ENCODE measurements at places on chromosomes 6 and 20.

GRCh38 chr6:133673056-133673455, 215.9 kb upstream of the TCF21 start:
- DNase-seq: no peak

GRCh38 chr6:37010402-37010892, 5.0 kb downstream of the FGD2 start:
- DNase-seq: no peak

DNA sequence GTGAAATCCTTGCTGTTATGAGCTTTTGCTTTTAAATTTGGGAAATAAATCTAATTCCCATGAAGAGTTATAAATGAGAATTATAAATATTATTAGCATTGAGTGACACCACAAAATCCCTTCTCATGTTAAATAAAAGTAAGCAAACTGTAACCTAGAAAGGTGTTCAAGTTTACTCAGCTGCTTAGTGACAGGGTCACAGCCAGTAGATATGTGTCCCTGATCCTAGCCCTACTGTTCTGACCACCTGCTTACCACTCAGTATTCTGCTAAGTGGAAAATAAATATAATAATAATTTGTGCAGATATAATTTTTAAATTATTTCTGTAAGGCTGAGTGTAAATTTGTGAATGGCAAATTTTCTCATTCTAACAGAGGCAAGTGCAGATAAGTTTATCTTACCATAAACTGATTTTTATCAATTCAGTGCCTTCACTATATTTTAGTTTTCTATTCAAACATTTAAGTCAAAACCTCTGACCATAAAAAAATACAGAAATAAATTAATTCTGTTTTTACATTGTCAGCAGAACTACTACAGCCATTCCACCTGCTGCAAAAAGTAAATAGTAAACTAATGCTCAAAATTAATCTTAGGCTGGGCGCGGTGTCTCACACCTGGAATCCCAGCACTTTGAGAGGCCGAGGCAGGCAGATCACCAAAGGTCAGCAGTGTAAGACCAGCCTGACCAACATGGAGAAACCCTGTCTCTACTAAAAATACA, 118.2 kb downstream of the TENT5A start:
- DNase-seq: no peak

- no peak for DNase-seq
Measured at GRCh38 chr6:157312757-157313156, 10.6 kb downstream of the TMEM242 start.

DNA sequence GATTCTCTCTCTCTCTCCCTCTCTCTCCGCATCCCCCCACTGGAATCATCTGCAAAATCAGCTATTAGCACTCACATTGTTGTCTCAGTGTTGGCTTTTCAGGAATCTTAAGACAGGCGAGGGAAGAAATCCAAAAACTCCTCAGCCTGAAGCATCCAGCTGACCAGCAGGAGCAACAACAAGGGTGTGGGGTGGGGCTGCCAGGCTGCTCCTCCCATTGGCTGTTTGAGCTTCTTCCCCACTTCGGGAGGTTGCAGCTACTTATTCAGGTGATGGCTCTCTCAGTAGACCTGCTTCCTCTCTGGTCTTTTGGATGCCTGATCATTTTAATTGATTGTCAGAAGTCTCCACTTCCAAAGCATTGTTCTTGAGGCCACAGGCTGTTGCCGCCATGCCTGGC, 24.1 kb upstream of the SLC32A1 start:
- no peak for DNase-seq

DNA sequence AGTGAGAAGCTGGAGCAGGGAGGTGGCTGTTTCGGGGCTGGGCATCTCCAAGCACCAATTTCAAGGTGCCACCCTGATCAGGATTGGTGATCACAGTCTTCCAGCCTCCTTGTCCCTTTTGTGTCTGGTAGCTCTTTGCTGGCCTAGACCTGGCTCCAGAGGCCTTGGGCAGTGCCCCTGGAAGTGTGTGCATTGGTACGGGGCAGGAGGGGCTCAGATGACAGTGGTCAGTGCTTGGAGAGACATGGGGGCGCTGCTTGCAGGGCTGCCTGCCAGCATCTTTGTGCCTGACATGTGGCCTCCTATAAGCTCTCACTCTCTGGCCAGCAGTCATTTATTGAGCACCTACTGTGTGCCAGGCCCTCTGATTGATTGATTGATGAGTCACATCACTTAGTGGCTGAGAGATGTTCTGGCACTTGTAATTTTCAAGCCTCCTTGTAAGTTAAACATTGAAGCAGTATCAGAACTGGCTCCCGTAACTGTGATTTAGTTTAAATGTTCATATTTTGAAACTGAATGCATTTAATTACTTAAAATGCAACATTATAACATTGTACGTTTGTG, 61.7 kb downstream of the BCAS4 start:
- no peak for DNase-seq

DNA sequence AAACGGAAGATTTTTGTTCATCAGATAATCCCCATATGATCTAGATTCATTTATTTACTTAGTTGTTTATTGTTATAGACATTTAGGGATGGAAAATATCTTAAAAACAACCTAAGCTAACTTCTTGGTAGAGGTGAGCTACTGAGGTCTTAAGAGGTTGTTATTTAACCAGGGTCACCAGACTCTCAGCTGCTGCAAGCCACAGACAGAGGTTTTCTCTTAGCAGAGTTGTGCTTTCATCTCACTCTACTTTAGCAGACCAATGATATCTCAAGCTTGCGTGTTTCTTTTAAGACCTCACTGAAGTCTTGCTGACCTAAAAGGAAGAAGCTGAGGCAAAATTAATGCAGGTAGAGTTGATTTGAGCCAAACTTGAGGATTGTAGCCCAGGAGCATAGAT, 43.6 kb downstream of the NCOA7 start:
- DNase-seq: no peak

DNA sequence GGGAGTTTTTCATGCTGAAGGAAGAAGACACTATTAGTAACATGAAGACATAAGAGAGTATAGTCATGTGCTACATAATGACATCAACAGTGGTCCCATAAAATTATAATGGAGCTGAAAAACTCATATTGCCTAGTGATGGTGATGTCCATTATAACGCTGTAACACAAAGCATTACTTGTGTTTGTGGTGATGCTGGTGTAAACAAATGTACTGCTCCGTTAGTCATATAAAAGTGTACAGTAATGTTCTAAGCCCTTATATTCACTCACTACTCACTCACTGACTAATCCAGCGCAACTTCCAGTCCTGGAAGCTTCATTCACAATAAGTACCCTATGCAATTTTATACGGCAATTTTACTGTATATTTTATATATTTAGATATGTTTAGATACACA, 26.8 kb upstream of the ASF1A start:
- no peak for DNase-seq

GRCh38 chr20:50398821-50399554, 111.2 kb upstream of the PTPN1 start:
- no peak for DNase-seq

- no peak for DNase-seq
Measured at GRCh38 chr6:21393441-21394165, 199.9 kb upstream of the SOX4 start.

- DNase-seq: no peak
Measured at GRCh38 chr6:147586044-147586443, 77.6 kb downstream of the SAMD5 start.

DNA sequence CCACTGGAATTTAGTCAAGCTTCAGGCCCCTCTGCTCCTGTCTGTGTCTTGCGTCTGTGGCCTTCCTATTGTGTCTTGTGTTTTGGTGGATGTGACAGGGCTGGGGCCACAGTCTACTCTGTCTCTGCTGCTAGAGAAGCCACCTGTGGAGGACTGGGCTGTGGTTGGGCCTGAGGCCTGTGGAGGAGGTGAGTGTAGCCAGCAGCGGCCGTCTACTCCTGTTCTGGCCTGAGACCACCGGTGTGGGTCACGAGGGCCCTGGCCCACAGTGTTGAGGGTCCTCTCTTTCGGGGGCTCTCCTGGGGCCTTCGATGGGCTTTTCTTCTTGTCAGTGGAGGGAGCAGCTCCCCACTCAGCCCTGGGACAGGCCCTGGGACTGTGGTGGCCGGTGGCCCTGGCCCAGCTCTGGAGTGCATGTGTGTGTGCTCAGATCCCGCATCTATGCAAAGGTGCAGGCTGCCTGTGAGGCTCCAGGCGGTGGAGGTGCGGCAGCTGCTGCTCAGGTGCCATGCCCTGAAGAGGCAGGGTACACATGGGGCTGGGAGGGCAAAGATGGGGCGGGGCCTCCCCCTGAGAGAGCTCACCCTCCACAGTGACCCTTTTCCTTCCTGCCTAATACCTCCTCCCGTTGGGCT, 20.8 kb downstream of the SDCBP2 start:
- no peak for DNase-seq

DNA sequence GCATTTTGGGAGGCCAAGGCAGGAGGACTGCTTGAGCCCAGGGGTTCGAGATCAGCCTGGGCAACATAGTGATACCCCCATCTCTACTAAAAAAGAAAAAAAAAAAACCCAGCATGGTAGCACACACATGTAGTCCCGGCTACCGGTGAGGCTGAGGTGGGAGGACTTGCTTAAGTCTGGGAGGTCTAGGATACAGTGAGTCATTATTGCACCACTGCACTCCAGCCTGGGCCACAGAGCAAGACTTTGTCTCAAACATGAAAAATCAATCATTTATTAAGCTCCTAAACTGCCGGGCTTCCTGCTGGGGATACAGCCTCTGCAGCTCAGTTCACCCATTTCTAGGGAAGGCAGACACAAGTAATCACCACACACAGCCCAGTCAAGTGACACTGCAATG, 7.3 kb upstream of the USP45 start:
- no peak for DNase-seq

GRCh38 chr20:32501709-32502108, 83.4 kb downstream of the NOL4L start:
- no peak for DNase-seq

DNA sequence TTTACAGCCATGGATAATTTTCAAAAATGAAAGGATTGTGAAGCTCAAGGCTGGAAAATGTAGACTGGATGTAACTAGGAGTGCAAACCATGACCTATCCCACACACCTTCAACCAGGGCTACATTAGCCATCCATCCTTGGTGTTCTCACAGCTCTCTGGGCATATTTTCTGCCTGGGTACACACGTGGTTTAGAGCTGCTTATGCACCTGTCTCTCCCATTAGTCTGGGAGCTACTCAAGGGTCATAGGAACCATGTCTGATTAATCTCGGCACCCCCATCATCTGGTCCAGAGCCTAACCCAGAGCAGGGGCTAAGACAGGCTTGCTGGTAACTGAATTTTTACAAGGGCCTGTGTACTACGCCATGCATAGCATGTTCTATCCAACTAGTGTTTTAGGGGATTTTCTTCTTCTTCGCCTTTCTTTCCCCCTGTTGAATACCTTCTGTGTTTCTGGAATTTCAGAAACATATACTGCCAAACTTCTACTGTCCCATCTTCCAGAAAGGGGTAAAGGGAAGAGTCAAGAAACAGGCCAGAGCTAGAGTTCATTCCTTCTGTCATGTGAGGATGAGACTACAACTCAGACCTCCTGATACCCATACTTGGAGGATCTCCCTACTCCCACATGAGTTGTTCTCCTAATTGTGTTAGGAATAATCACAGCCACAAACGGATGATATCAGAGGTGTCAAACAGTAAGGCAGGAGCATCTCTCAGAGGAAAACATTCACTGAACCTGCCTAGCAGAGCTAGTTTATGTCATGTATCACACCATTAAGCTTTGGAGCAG, 25.4 kb upstream of the FAM83C start:
- no peak for DNase-seq

GRCh38 chr6:130535242-130535641, 169.4 kb downstream of the TMEM200A start:
- no peak for DNase-seq

DNA sequence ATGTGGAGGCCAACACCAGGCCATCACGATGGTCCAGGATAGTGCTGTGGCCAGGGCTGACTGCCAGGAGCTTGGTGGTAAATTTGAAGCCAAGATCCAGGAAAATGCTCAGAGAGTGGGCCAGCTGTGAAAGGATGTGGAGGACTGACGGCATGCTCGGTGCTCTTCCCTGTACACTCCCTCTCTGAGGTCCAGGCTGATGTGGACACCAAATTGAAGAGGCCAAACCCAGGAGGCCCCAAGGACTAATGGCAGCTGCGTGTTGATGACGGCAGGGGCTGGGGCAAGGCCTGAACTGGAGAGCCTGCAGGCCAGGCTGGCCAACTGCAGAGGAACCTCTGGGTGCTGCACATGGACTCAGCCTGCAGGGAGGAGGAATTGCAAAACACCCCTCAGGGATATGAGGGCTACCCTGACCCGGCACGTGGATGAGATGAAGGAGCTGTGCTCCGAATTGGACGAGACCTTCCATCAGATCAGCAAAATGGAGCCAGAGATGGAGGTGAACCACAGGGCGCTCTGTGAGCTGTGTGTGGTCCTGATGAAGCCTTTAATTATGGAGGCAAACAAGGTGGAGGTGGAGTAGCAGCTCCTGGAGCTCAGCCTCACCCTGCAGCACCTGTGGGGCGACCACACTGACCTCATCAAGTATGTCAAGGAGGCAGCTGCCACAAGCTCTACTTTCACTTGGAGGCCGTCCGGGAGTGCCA, 6.9 kb upstream of the RAET1E start:
- DNase-seq: no peak

DNA sequence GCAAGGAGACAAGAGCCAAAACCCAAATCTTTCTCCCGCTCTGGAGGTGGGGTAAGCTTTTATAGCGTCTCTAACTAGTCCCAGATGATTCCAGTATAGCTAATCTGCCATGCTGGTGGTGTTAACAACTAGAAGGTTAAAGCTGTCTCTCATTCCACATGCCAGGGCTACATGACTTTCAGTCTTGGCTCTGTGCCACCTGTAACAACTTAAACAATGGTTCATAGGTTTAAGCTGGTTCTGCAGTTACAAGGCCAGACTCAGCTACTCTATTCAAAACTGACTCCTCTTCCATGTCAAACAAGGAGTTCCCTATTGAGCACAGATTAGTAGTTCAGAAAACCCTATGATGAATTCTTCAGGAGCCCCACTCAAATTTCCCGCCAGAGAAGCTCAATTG, 128.9 kb downstream of the ELOVL4 start:
- DNase-seq: no peak

- no peak for DNase-seq
Measured at GRCh38 chr20:18273738-18274137, 14.6 kb upstream of the ZNF133 start.

DNA sequence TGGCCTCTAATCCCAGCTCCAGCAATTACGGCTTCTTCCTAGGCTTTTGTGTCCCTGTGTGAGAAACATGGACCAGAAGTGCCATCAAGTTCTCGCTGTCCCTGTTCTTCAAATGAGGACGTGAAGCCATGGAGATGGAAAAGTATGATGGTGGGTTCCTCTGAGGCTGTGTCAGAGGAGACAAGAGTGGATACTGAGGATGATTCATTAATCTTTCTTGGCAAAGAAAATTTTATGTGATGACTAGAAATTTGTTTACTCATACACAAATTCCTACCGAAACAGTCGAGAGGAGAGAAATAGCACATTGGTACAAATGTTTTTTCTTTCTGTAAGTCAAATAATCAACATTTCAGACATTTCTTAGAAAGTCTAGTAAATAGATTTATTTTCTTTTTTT, 35.0 kb upstream of the PNRC1 start:
- DNase-seq: no peak

- no peak for DNase-seq
Measured at GRCh38 chr6:133376743-133377142, 135.6 kb downstream of the EYA4 start.

Measured in SW 1271 (cell line).